ENCODE measurements at places on chromosomes 3 and 15. TPM values are rescaled to one million over a fixed set of nuclear protein-coding genes. Genes with fewer than 3 reads are reported as not detected.

- H3K27me3 ChIP-seq = no peaks in the 10 kb centered on the region
- no peak overlapping the region for H3K27ac ChIP-seq
- peak overlapping the region; percentile 18 for H3K4me3 ChIP-seq
- peaks cover 5% of the 10 kb centered on the region for H3K4me1 ChIP-seq
- no peaks in the 10 kb centered on the region for H3K36me3 ChIP-seq
- DNase-seq = peak; percentile 50
Observed at GRCh38 chr3:27312044-27312668, 57.0 kb downstream of the NEK10 start.

DNA sequence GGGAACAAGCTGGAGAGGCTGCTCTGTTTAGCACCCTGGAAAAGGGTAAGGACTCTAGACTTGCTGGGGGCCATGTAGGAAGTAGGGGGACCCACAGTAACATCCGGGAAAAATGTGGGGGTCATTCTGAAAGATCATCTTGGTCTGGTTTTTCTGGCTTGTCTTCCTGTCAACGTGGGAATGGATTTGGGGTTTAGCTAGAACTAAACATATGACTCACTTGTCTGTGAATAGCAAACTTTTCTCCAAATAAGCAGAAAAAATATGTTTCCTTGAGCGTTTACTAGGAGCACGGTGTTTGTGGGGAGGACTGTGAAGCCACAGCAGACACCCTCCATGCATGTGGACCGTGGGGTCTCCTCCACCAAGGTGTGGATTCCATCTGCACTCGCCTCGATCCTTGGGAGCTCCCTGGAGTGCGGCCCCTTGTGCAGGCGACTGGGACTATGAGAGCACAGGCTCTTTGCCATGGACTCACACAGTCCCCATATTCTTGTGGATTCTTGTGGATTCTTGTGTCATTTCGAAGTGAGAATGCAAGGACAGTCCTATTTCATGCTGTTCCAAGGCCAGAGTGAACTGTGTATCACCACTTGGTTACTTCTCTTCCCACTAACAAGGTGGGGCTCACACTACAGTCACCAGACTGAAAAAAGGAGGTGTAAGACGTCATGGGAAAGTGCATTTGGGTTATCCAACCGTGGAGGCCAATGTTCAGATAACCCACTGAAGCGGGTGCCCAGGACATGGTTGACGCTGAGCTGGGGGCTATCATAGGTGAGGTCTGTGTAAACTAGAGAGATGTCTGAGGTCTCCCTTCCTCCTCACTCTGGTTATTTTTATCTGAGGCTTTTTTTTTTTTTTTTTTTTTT is 25.5 kb downstream of the PGPEP1L start:
- no peak overlapping the region for H3K27ac ChIP-seq
- H3K27me3 ChIP-seq = no peaks in the 10 kb centered on the region
- H3K4me1 ChIP-seq = no peaks in the 10 kb centered on the region
- no peaks in the 10 kb centered on the region for H3K36me3 ChIP-seq

DNA sequence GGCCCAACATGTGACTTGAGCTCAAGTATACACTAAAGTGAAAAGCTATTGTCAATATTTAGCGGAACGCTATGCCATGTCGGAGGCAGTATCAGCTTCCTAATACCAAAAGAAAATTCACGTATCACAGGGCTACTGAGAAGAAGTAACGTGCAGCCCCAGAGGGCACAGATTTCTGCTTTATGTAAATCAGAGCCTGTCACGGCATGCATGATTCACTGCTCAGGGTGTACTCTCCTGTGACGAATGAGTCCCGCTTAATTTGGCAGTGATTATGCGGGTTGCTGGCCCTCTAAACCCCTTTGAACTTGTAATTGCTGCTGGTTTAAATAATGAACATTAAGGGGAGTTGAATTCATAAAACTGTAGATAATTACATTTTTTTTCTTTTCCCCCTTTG is 85.3 kb downstream of the MEIS2 start:
- peaks cover 29% of the 10 kb centered on the region for H3K4me1 ChIP-seq
- no peak for DNase-seq
- no peak overlapping the region for H3K4me3 ChIP-seq

GRCh38 chr3:37949866-37950265 is 40.7 kb upstream of the VILL start:
- no peak overlapping the region for H3K4me3 ChIP-seq
- no peak overlapping the region for H3K27ac ChIP-seq
- no peaks in the 10 kb centered on the region for H3K27me3 ChIP-seq
- H3K36me3 ChIP-seq = peaks cover 27% of the 10 kb centered on the region
- peaks cover 21% of the 10 kb centered on the region for H3K4me1 ChIP-seq
- DNase-seq = no peak

- H3K27ac ChIP-seq = no peak overlapping the region
- H3K27me3 ChIP-seq = peaks cover 10% of the 10 kb centered on the region
- H3K4me1 ChIP-seq = peaks cover 8% of the 10 kb centered on the region
- no peak for DNase-seq
- H3K4me3 ChIP-seq = no peak overlapping the region
Observed at GRCh38 chr15:58399739-58400138, 32.1 kb upstream of the LIPC start.

DNA sequence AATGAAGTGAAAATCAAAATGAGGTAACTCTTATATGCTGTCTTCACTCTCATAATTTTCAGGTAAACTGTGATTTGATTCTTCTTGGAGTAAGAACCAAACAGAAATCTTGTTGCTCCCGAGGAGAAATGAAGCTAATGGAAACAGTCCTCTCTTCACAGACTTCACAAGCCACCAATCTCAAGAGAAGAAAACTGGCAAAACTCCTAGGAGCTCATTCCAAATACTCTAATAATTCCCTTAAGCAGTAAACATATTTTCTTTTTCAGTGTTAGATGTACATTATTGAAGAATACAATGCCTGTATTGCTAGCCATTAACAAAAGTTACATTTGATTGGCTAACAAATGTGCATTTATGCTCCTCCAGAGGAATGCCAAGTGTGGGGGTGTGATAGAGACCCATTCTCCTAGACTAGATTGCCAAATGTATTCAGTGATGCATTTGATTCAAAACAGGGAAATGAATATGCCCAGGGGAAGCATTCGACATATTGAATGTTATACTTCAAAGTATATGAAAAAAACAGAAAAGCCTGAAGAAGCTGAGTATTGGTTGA is 11.8 kb upstream of the RIOX2 start:
- no peak for DNase-seq
- no peaks in the 10 kb centered on the region for H3K27me3 ChIP-seq
- no peaks in the 10 kb centered on the region for H3K36me3 ChIP-seq
- H3K4me1 ChIP-seq = no peaks in the 10 kb centered on the region
- H3K4me3 ChIP-seq = no peak overlapping the region

- H3K27ac ChIP-seq = no peak overlapping the region
- no peak overlapping the region for H3K4me3 ChIP-seq
- H3K36me3 ChIP-seq = no peaks in the 10 kb centered on the region
- peak; percentile 6 for DNase-seq
- H3K4me1 ChIP-seq = no peaks in the 10 kb centered on the region
- no peaks in the 10 kb centered on the region for H3K27me3 ChIP-seq
Observed at GRCh38 chr3:178585454-178585853, 49.2 kb downstream of the KCNMB2 start.

DNA sequence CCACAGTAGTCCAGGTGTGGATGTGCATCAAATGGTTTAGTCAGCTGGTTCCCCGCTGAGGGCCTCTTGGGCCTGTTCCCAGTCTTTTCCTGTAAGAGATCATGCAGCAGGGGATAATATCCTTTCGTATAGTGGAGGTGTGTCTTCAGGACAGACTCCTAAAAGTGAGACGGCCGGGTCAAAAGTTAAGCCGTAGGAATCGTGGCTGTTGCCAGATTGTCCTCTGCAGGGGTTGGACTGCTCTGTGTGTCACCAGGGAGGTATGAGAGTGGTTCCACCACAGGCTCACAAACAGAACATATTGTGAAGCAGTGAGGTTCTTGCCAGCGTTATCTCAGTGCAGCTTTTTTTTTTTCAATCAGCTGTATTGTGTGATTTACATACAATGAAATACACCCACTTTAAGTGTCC is 95.0 kb downstream of the VGLL4 start:
- no peak overlapping the region for H3K4me3 ChIP-seq
- peak overlapping the region; percentile 54 for H3K27ac ChIP-seq
- peaks cover 7% of the 10 kb centered on the region for H3K36me3 ChIP-seq
- H3K4me1 ChIP-seq = peaks cover 3% of the 10 kb centered on the region
- DNase-seq = no peak

- H3K4me3 ChIP-seq = no peak overlapping the region
- H3K27me3 ChIP-seq = no peaks in the 10 kb centered on the region
- H3K4me1 ChIP-seq = no peaks in the 10 kb centered on the region
- no peak for DNase-seq
- no peak overlapping the region for H3K27ac ChIP-seq
Observed at GRCh38 chr3:137471130-137471529, 293.0 kb upstream of the SOX14 start.

GRCh38 chr3:46321461-46322104 is 32.3 kb upstream of the CCR2 start:
- no peak overlapping the region for H3K4me3 ChIP-seq
- H3K27ac ChIP-seq = no peak overlapping the region
- no peaks in the 10 kb centered on the region for H3K27me3 ChIP-seq
- H3K4me1 ChIP-seq = no peaks in the 10 kb centered on the region
- no peak for DNase-seq

- H3K4me1 ChIP-seq = no peaks in the 10 kb centered on the region
- no peak for DNase-seq
- no peak overlapping the region for H3K27ac ChIP-seq
- H3K36me3 ChIP-seq = no peaks in the 10 kb centered on the region
- H3K27me3 ChIP-seq = no peaks in the 10 kb centered on the region
- no peak overlapping the region for H3K4me3 ChIP-seq
Observed at GRCh38 chr15:96144734-96145133, 185.8 kb upstream of the NR2F2 start.

DNA sequence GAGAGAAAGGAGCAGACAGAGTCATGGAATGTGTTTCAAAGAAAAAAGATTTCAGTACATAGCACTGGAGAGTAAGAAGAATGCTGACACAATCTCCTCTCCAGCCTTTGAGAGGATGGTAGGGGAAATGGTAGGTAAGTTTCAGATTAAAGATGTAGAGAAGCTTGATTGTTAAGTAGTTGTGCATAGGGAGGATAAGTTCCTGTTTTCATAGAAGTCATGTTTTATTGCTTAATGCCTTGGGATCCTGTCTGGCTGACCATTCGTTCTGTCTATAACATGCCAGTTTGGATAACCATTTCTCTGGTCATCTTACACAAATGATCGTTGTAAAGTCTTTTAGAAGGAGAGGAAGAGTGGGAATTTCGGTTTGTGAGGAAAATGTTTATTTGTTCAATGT is 95.7 kb upstream of the IGSF10 start:
- no peaks in the 10 kb centered on the region for H3K36me3 ChIP-seq
- H3K4me3 ChIP-seq = no peak overlapping the region
- no peak for DNase-seq
- H3K27me3 ChIP-seq = no peaks in the 10 kb centered on the region
- H3K27ac ChIP-seq = no peak overlapping the region
- no peaks in the 10 kb centered on the region for H3K4me1 ChIP-seq

DNA sequence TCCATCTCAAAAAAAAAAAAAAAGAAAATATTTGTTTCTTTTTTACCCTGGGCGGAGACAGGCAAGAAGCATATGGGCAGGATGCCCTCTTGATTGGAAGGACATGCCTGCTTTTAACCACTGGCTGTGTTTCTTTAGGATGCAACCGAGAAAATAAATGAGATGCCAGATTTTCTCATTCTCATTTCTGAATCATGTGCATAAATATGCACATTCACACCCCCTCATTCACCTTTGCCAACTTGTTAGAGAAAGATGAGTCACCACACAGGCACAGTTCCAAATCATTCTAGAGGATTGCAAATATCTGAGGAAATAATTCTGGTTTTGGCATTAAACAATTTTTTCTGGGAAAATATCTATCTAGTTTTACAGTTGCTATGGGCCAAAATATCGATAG is 3.3 kb downstream of the LIPH start:
- H3K27ac ChIP-seq = peak overlapping the region; percentile 41
- H3K36me3 ChIP-seq = no peaks in the 10 kb centered on the region
- no peaks in the 10 kb centered on the region for H3K27me3 ChIP-seq
- no peaks in the 10 kb centered on the region for H3K4me1 ChIP-seq

- no peak for DNase-seq
- no peak overlapping the region for H3K27ac ChIP-seq
- H3K27me3 ChIP-seq = no peaks in the 10 kb centered on the region
- no peak overlapping the region for H3K4me3 ChIP-seq
Observed at GRCh38 chr3:4582624-4583023, 89.5 kb downstream of the ITPR1 start.

- H3K36me3 ChIP-seq = no peaks in the 10 kb centered on the region
- no peak overlapping the region for H3K4me3 ChIP-seq
- peak overlapping the region; percentile 6 for H3K27ac ChIP-seq
Observed at GRCh38 chr3:10469441-10470119, 35.8 kb downstream of the ATP2B2 start.

DNA sequence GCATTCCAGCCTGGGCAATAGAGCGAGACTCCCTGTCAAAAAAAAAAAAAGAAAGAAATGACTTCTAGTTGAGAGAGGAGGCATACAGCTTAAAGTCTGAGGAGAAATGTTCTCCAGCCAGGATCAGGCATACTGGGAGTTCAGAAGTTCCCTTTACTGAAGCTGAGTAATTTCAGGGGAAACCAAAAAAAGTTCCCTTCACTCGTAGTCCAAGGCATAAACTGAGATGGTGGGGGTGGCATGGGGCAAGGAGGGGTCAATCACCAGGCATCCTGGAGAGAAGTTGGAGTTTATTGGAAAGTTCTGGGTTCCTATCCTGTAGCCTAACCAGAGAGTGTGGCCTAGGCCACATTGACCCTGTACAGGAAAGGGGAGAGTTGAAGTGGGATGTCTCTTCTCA is 5.9 kb downstream of the GPX1 start:
- no peak for DNase-seq
- H3K4me1 ChIP-seq = peaks cover 8% of the 10 kb centered on the region
- H3K27ac ChIP-seq = peak overlapping the region; percentile 19
- H3K27me3 ChIP-seq = no peaks in the 10 kb centered on the region
- no peak overlapping the region for H3K4me3 ChIP-seq

- peaks cover 4% of the 10 kb centered on the region for H3K4me1 ChIP-seq
- H3K36me3 ChIP-seq = peaks cover 24% of the 10 kb centered on the region
- H3K27ac ChIP-seq = peak overlapping the region; percentile 11
- H3K27me3 ChIP-seq = no peaks in the 10 kb centered on the region
Observed at GRCh38 chr3:141385406-141386125, 17.3 kb downstream of the ZBTB38 start.

DNA sequence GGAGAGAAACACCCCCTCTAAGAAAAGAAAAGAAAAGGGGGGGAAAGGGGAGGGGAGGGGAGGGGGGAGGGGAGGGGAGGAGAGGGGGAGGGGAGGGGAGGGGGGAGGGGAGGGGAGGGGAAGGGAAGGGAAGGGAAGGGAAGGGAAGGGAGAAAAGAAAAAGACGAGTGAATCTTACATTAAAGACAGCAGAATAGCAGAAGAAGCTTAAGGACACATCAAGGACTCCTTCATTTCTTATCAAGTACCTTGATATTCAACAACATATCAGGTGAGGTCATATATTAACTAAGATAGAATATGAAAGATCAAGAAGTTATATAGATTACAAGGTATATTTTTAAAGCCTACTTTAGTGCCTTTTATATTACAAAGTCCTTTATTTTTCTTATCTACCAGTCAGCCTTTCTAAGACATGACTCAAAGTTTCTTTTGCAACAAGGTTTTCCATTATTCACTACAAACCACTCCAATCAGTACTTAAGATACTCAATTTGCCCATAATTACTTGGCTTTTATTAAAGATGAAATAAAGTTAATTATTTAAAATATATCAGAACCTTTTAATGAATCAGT is 17.7 kb upstream of the AADAC start:
- peaks cover 7% of the 10 kb centered on the region for H3K36me3 ChIP-seq
- H3K4me3 ChIP-seq = no peak overlapping the region

The NOX5 gene
- polyA plus RNA-seq = 0.05 TPM

The FANCD2OS gene
- polyA plus RNA-seq = not detected

The BSN gene
- polyA plus RNA-seq = 0.08 TPM

The EXD1 gene
- 0.02 TPM for polyA plus RNA-seq

The CLEC3B gene
- polyA plus RNA-seq = 0.46 TPM

The GXYLT2 gene
- 9.3 TPM for polyA plus RNA-seq

The REC114 gene
- not detected for polyA plus RNA-seq

The B3GALNT1 gene
- 0.32 TPM for polyA plus RNA-seq

The DGKG gene
- 0.12 TPM for polyA plus RNA-seq

The MLF1 gene
- polyA plus RNA-seq = 9.4 TPM
